ENCODE measurements at places on chromosomes 2 and 18.

- DNase-seq: no peak
- H3K36me3 ChIP-seq: peaks cover 24% of the 10 kb centered on the region
- H3K4me3 ChIP-seq: no peak overlapping the region
- H3K27ac ChIP-seq: peak overlapping the region; percentile 87
These were observed 179.5 kb downstream of the BCL2 start for GRCh38 chr18:63140038-63140450.

DNA sequence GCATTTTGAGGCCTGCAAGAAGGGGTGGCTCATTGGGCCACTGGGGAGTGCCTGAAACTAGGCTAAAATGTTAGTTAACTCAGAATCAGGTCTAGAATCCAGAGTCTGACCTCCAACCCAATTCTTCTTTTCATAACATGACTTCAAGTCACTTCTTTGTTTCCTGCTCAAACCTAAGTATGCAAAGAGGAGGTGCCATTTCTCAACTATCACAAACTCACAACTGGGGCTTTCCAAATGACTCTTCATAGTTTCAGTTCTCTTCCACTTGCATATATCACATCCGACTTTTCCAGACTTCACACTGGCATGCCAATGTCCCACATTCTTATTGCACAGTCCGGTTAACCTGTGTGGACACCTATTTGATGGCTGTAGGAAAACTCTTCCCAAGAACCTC is 211.6 kb downstream of the TCF4 start:
- H3K27me3 ChIP-seq: no peaks in the 10 kb centered on the region
- no peak overlapping the region for H3K27ac ChIP-seq
- no peak overlapping the region for H3K4me3 ChIP-seq
- no peaks in the 10 kb centered on the region for H3K4me1 ChIP-seq
- no peak for DNase-seq

GRCh38 chr2:204732019-204732418 is 186.7 kb downstream of the PARD3B start:
- H3K4me3 ChIP-seq: no peak overlapping the region
- no peak overlapping the region for H3K27ac ChIP-seq
- no peak for DNase-seq
- H3K4me1 ChIP-seq: no peaks in the 10 kb centered on the region
- no peaks in the 10 kb centered on the region for H3K36me3 ChIP-seq

DNA sequence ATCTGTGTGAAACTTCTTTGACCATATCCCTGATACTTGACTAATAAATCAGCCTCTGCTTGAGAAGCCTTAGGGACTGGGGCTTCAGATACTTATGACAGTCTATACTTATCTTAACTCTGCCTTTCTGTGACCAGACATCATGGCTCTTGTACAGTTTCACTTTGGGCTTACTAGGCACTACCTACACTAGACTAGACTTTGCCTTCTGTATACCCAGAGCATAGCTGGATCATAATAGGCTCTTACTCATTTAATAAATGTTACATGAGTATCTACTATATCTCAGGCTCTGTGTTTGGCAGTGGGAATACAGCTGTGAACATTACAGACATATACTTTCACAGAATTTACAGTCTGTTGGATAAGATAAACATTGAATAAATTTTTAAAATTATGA is 9.0 kb downstream of the UGP2 start:
- DNase-seq: no peak
- peak overlapping the region; percentile 98 for H3K27ac ChIP-seq
- H3K4me1 ChIP-seq: peaks cover 100% of the 10 kb centered on the region
- no peak overlapping the region for H3K4me3 ChIP-seq
- peaks cover 22% of the 10 kb centered on the region for H3K36me3 ChIP-seq

- H3K27me3 ChIP-seq: no peaks in the 10 kb centered on the region
- no peak overlapping the region for H3K4me3 ChIP-seq
- no peak overlapping the region for H3K27ac ChIP-seq
- DNase-seq: no peak
These were observed 48.4 kb upstream of the TMEM17 start for GRCh38 chr2:62554440-62554839.

DNA sequence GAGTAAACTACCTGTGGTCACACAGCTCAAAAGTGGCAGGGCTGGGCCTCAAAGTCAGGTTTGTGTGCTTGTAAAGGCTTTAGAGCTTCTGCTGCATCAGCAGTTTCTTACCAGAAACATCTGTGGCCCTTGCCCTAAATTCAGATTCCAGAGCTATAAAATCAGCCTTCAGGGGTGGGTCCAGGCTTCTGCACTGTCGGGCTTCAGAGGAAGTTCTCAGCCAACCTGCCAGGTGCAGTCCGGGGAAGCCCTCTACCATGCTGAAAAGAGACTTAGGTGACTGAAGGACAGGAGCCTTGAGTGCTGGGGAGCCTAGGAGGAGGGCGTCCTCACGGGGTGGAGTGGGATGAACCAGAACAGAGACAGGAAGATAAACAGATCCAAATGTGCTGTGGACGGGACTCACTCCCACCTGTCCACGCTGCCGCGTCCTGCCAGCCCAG is 69.9 kb upstream of the HS6ST1 start:
- no peak for DNase-seq
- H3K4me1 ChIP-seq: no peaks in the 10 kb centered on the region
- H3K27ac ChIP-seq: no peak overlapping the region
- no peaks in the 10 kb centered on the region for H3K27me3 ChIP-seq

GRCh38 chr2:156907806-156908205 is 349.7 kb upstream of the GALNT5 start:
- no peak overlapping the region for H3K27ac ChIP-seq
- no peaks in the 10 kb centered on the region for H3K36me3 ChIP-seq
- DNase-seq: no peak
- no peaks in the 10 kb centered on the region for H3K27me3 ChIP-seq
- H3K4me1 ChIP-seq: peaks cover 15% of the 10 kb centered on the region

GRCh38 chr2:240733803-240734495 is 42.3 kb downstream of the AQP12A start:
- no peak overlapping the region for H3K4me3 ChIP-seq
- no peak for DNase-seq
- H3K27me3 ChIP-seq: peaks cover 10% of the 10 kb centered on the region
- no peaks in the 10 kb centered on the region for H3K36me3 ChIP-seq
- H3K4me1 ChIP-seq: no peaks in the 10 kb centered on the region

GRCh38 chr2:103005393-103005792 is 243.6 kb downstream of the TMEM182 start:
- H3K4me1 ChIP-seq: no peaks in the 10 kb centered on the region
- no peak overlapping the region for H3K27ac ChIP-seq
- no peak for DNase-seq
- no peaks in the 10 kb centered on the region for H3K27me3 ChIP-seq
- H3K4me3 ChIP-seq: no peak overlapping the region
- no peaks in the 10 kb centered on the region for H3K36me3 ChIP-seq

DNA sequence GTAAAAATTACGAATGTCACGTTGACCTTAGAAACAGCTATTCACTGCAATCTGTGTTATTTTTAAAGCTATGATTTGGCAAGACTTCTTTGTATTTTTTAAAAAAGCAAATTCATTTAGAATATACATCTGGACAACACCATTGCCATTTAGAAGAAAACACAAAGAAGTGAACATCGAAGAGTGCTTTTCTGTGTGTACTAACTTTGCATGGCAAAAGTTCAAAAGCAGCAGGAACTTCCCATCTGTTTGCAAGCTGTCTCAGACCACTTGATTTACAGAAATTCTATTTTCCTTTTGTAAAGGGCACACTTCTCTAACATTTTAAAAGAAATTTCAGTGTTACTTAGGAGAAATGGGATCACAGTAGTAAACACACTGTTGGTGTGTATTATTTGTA is 145.9 kb downstream of the CALCRL start:
- H3K4me3 ChIP-seq: no peak overlapping the region
- no peaks in the 10 kb centered on the region for H3K4me1 ChIP-seq
- DNase-seq: no peak
- H3K36me3 ChIP-seq: no peaks in the 10 kb centered on the region
- no peak overlapping the region for H3K27ac ChIP-seq

DNA sequence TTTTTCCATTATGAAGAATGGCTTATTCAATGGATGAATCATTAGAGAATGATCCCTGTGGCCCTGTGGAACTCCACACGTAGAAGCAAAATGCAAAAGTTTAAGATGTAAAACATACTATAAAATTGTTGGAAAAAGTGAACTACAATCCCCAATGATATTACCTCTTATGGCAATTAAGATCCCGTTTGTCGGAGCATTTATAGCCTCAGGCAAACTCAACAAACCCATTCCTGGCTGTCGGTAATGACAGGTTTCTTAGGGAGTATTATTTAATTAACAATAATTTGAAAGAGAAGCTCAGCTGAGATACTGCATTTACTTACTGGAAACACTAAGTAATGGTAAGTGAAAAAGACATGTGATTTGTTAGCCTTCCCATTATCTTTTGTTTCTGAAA is 138.3 kb downstream of the CDH20 start:
- peaks cover 15% of the 10 kb centered on the region for H3K27me3 ChIP-seq
- H3K4me1 ChIP-seq: no peaks in the 10 kb centered on the region
- H3K36me3 ChIP-seq: no peaks in the 10 kb centered on the region
- no peak for DNase-seq

DNA sequence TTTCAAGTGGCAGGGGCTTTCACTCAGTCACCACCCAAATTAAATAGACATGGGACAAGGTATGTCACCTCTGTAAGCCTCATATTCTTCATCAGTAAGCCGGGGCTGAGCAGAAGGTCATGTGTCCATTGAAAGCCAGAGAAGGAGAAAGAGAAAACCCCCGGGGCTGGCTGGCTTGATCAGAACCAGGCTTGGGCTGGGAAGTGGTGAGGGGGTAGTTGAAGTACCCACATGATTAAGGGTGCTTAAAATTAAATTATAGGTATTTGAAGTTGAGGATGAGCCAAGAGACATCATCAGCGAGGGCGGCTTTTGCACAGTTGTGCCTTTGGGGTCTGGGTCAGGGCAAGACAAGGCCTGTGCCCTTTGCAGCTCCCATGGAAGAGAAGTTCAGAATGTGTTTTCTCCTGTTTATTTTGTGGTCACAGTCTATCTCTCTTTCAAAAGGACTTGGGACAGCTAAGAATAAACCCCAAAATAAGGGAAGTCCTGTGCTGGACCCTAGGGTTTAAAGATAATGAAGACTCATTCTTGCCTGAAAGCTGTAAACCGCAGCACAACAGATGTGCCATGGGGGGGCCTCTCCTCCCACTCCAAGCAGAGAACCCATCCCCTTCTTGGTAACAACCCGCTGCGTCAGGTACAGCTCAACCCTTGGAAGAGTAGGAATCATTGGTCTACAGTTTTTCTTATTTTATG is 10.7 kb downstream of the DBI start:
- no peak for DNase-seq
- no peak overlapping the region for H3K4me3 ChIP-seq
- H3K27me3 ChIP-seq: peaks cover 6% of the 10 kb centered on the region

- no peak for DNase-seq
- H3K27me3 ChIP-seq: no peaks in the 10 kb centered on the region
- H3K27ac ChIP-seq: no peak overlapping the region
- H3K4me1 ChIP-seq: peaks cover 36% of the 10 kb centered on the region
These were observed 18.7 kb upstream of the ACVR1 start for GRCh38 chr2:157894694-157895435.

DNA sequence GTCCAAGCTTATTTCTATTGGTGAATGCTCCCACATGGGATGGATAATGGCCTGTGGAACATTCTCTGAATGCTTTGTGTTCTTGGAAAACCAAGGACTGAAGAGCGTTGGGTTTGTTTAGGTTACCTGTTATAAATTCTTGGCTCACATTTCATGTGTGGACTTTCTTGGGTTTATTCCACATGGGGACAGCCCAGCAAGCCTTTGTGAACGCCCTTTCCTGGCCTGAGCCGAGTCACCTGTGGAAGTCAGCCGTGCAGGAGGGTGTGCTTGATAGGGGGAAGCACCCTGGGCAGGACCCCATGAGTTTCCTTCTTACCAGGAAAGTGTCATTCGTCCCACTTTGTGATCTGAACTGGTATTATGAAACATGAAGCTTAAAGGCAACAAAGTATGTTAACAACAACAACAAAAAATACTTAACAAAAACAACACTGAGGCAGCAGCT is 4.1 kb downstream of the RAB31 start:
- DNase-seq: no peak
- H3K27me3 ChIP-seq: peaks cover 6% of the 10 kb centered on the region
- H3K4me3 ChIP-seq: no peak overlapping the region
- H3K36me3 ChIP-seq: no peaks in the 10 kb centered on the region

DNA sequence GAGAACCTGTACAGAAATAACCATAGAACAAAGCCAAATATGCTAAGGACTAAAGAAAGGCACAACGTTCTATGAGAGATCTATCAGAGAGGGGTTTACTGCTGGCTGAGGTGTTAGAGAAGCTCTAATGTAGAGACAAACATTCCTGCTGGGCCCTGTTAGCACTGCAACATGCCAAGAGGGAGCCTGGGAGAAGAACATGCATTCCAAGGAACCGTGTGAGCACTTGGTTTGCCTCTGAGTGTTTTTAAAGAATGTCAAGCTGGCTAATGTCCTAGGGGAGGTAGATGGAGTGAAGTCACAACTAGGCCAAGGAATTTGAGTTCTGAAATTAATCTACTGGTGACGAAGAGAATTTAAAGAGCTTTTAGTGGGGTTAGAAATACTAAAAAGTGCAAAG is 384.3 kb upstream of the LYPD1 start:
- no peak for DNase-seq
- no peaks in the 10 kb centered on the region for H3K36me3 ChIP-seq
- H3K27ac ChIP-seq: no peak overlapping the region
- H3K27me3 ChIP-seq: no peaks in the 10 kb centered on the region
- H3K4me3 ChIP-seq: no peak overlapping the region

DNA sequence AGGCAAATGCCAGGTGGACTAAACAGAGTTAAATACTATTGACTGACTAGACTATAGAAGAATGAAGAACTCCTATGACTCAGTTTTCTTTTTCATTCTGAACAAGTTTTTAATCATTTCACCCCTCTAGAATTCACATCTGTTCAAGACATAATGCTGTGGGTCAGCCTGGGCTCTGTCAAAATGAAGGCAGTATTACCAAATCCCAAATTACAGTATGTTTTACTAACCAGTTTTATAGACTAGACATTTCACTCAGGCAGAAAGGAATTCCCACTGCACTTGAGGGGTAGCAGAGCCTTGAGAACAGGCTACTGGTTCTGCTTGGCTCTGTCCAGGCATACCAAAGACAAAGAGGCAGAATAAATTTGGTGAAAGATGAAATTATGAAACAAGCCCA is 511.7 kb downstream of the EPHA4 start:
- no peak for DNase-seq
- no peak overlapping the region for H3K4me3 ChIP-seq
- H3K27ac ChIP-seq: no peak overlapping the region
- H3K4me1 ChIP-seq: no peaks in the 10 kb centered on the region
- H3K27me3 ChIP-seq: no peaks in the 10 kb centered on the region
- H3K36me3 ChIP-seq: no peaks in the 10 kb centered on the region

GRCh38 chr2:46806526-46806925 is 109.1 kb downstream of the MCFD2 start:
- DNase-seq: no peak
- H3K36me3 ChIP-seq: no peaks in the 10 kb centered on the region
- peaks cover 10% of the 10 kb centered on the region for H3K27me3 ChIP-seq
- H3K4me1 ChIP-seq: no peaks in the 10 kb centered on the region
- no peak overlapping the region for H3K27ac ChIP-seq

Data from DND-41 (cell line).